ENCODE measurements at places on chromosomes 16 and 17.

DNA sequence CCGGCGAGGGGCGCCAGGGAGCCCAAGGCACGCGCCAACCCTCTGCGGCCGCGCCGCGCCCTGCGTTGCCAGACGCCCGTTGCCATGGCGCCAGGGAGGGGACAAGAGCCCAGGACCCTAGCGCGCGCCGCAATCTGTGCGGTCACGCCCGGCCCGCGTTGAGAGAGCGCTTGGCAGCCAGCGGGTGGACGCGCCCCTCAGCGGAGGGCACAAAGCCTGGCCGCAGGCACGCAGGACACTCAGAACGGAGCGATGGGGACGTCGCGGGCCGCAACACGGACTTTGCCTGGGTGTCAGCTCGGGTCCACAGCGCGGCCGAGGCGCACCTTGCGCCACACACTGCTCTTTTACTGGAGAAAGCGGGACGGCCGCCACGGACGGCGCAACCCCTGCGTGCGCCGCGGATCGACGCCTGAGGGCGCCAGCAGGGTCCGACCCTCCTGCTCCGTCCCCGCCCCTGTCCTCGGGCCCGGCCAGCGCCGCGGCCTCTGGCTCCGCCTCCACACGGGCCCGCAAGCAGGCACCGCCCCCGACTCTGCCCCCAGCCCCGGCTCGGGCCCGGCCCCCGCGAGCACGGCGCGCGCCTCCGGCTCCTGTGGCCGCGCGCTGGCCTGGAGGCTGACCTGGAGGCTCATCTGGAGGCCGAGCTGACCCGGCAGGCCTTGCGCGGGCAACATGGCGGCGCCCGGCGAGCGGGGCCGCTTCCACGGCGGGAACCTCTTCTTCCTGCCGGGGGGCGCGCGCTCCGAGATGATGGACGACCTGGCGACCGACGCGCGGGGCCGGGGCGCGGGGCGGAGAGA is at the start of gene GFER:
GFER (plus strand) TSS at position 650 of the 803 bp plus-strand sequence; CDS start at position 676, 26 bp downstream.
- peak; percentile 99 for DNase-seq

DNA sequence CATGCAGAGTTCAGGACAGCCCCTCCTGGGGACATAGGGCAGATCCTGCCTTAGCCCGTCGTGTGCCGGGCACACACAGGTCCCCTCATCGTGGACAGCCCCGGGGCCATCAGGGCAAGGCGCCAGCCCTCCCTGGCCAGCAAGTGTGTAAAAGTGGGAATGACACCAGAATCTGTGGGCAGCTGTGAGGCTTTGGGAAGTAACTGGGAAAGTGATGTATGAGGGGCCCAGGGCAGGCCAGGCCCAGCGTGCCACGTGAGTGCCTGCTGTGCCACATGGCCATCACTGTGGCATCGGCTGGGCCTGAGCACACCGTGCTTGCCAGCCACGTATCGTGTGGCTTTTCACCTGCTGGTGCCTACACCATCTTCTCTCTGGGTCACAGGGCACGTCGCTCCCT is 26.6 kb downstream of the ACSF3 start:
- DNase-seq = no peak

GRCh38 chr17:9125722-9126121 is 104.4 kb downstream of the NTN1 start:
- DNase-seq = no peak

DNA sequence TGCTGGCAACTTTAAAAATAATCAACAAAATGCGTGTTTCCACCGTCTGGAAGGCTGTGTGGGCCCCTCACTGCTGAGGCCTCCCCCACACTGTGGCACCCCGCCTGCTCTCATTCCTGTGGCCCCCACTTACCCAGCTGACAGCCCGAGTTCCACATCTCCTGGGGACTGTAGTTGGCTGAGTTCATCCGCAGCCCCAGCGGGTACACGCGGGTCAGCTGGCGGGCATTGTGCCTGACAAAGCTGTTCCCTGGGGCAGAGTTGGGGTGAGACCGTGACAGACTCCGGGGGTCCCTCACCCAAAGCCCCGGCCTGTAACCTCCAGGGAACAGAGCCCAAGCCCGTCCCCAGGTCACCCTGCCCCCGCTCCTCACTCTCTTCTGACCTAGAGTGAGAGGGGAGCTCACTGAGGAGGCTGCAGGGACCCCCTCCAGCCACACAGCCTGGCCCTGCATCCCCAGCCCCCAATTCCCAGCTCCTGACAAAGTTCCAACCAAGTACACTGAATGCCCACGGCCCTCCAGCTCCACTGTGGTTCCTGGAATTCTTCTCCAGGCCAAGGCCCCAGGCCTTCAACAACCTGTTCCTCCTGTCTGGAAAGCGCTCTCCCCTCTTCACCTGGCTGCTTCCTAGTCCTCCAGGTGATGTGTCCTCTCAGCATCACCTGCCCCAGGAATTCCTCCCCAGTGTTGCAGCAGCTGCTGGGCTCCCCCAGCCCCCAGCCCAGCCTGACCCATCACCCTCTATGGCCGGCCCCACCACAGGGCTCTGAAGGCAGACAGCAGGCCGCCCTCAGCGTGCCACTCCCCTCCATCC is 18.0 kb downstream of the PLCD3 start:
- no peak for DNase-seq

Measured in GM20000 (cell line).